ENCODE measurements at places on chromosomes 1 and 21.

- no peak for DNase-seq
Observed at GRCh38 chr1:170617591-170618330, 46.2 kb upstream of the PRRX1 start.

- no peak for DNase-seq
Observed at GRCh38 chr1:177505905-177506590, 335.3 kb downstream of the BRINP2 start.

- no peak for DNase-seq
Observed at GRCh38 chr1:222105861-222106260, 364.0 kb upstream of the DUSP10 start.

- no peak for DNase-seq
Observed at GRCh38 chr21:35849144-35849543, 211.2 kb downstream of the SETD4 start.

DNA sequence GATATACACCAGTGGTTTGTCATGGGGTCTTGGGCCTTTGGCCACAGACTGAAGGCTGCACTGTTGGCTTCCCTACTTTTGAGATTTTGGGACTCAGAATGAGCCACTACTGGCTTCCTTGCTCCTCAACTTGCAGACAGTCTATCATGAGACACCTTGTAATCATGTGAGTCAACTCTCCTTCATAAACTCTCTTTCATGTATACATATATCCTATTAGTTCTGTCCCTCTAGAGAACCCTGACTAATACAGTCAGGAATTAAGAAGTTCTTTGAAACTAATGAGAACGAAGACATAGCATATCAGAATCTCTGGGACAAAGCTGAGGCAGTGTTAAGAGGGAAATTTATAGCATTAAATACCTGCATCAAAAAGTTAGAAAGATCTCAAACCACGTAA is 110.8 kb downstream of the SLC5A9 start:
- no peak for DNase-seq

Measured in left hindlimb (tissue), 1 donor.